BJ (cell line): ENCODE measurements at places on chromosomes 3 and 15. TPM values are rescaled to one million over a fixed set of nuclear protein-coding genes. Genes with fewer than 3 reads are reported as not detected.
A peak's percentile ranks its signal among the peaks of the same experiment; 100 is the strongest.

DNA sequence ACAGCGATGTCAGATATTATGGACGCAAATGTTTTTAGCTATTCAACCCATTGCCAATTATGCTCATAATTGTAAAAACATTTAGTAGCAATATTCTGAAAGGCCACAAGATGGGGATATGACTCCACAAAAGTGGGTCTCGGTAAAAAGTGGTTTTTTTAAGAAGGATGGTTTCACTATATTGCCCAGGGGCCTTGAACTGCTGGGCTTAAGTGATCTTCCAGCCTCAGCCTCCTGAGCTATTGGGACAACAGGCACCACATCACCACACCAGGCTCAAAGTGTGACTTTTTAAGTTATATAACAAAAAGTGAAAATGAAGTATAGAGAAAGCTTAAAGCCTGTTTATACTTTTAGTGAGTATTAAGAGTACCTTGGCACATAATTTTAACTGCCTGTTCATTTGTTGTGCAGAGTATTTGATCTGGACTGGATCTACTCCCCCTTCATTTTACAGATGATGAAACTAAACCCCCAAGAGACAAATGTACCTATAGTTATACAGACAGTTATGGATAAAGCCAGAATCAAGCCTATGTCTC, 9.4 kb downstream of the NAA50 start:
- DNase-seq: no peak

Gene SELENOT
- polyA plus RNA-seq: 321 and 541 TPM in 2 replicates

DNA sequence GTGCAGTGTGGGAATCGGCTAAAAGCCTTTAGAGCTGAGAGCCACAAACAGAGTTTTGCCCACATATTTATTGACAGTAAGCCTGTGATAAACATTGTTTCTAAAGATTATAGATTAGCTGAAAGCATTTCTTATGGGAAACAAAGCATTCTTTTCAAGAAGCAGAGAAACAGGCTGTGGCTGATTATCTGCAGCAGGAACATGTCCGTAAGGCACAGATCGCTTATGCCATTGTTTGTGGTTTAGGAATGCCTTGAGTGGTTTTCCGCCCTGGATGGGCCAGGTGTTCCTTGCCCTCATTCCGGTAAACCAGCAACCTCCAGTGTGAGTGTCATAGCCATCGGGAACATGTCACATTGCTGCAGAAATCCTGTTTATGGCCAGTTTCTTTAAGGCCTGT, 12.5 kb downstream of the XYLB start:
- DNase-seq: no peak

Gene ROPN1B
- polyA plus RNA-seq: not detected in 2 replicates

Gene STRA6
- polyA plus RNA-seq: 8.9 and 10.9 TPM in 2 replicates

GRCh38 chr15:33089878-33090757, 104.4 kb downstream of the FMN1 start:
- DNase-seq: no peak

GRCh38 chr15:59255680-59256336, 49.2 kb downstream of the LDHAL6B start:
- DNase-seq: no peak

Gene CNTN4
- polyA plus RNA-seq: not detected in 2 replicates

DNA sequence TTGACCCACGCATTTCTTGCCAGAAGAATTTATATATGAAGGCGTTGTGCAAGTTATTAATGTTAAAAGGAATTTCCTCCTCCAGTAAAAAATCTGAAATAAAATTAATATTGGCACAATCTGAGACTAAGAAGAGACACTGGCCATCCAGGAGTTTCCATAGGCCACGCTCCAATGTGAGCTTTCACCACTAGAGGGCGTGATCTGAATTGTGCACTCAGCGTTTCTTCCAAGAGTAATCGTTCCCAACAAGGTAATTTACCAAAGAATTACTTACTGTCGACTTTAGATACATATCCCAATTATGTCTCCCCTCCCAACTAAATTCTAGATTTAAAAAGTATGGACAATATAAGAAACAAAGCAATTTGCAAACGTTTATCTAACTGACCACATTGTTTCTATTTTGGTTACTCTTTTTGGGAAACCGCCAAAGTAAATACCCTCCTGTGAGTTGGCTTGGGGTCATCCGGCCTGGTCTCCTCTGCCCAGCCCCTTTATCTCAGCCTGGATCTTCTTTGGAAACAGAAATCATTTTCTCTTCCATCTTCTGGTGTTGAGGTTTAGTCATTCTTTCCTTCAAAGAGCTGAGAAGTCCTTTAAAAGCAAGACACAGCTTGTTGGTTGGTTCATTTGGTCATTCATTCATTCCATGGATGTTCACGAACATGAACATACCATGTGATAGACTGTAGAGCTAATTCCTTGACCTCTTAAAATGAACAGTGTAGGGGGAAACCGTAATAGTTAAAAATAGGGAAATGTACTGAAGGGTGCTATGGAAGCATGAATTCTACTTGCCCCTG, 26.2 kb downstream of the POLR2M start:
- DNase-seq: no peak

- no peak for DNase-seq
These were observed 601.4 kb downstream of the CADM2 start for GRCh38 chr3:85560088-85560785.

DNA sequence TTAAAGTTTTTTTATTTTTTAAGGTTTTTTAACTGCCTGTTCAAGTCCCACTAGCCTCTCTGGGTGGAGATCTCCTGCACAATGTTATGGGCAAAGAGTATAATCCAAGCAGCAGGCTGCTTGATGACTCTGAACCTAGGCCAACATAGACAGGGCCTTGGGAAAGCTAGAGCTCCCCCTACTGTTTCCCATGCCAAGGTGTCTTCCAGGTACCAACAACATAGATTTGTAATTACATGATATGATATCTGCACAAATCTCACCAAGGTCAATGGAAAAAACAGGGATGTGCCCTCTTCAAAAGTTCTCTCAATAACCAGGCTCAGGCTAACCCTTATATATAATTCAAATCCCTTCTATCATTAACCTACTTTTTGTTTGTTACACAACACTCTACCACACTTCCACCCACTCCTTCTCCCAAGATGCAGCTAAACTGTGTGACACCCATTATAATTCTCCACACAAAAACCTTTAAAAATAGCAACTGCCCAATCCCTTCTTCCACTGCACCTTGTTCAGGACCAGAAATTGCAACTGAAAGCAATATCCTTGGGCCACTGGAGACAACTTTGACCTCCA, 43.8 kb downstream of the RBM15B start:
- no peak for DNase-seq

DNA sequence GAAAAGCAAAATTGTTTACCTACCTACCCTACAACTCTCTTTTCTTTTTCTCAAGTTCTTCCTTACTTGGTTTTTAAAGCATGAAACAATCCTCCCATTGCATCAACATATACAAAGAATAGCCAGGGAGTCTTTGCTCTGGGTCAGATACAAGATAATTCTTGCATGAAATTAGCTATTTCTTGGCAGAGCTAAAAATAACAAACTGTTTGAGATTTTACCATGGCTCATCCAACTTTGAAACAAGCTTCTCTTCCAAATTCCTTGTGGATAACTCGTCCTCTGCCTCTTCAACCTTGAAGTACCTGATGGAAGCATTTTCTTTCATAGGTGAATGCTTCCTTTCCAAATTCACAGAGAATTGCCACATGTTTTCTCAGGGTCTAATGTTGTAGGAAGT, 9.2 kb upstream of the CBLB start:
- DNase-seq: no peak

Gene FETUB
- not detected in 2 replicates for polyA plus RNA-seq

DNA sequence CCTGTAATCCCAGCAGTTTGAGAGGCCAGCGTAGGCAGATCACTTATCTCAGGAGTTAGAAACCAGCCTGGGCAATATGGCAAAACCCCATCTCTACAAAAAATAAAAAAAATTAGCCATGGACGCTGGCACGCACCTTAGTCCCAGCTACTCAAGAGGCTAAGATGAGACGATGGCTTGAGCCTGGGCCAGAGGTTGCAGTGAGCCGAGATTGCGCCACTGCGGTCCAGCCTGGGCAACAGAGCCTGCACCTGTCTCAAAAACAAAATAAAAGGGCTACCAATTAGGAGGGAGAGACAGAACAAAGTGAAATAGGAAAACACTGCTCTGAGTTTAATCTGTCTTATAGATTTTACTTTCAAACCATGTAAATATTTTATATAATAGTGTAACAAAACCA, 33.8 kb downstream of the MSL2 start:
- no peak for DNase-seq

GRCh38 chr3:72311425-72311824, 526.5 kb upstream of the PROK2 start:
- DNase-seq: no peak

DNA sequence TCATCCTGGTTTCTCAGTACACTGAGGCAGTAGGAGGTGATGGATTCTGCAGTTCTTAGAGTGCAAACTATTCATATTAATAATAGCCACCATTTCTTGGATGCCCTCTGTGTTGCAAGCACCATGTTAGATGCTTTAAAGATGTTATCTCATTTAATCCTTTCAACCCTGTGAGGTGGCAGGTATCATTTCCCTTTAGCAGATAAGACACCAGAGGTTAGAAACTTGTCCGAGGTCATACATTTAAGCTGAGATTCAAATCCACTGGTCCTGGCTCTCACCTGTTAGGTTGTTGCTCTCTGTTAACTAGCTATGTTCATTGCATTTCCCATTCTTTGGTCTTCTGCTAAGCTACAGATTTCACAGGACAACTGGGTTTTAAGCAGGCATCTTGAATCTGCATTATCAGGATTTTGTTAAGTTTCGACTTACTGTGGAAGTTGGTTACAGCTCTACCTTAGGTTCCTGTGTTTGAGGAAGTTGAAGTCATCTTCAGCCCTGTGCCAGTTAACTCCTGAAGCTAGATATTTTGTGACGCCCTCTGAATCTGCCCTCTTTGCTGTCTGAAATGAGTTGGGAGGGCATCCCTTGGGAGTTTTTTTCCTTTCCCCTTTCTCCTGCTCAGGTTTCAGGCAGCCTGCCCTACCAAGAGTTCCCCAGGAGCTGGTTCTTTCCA, 6.4 kb downstream of the PDE8A start:
- DNase-seq: no peak

- DNase-seq: no peak
These were observed 57.6 kb upstream of the TNFSF10 start for GRCh38 chr3:172580680-172581401.

GRCh38 chr3:51519848-51520247, 18.7 kb upstream of the RAD54L2 start:
- no peak for DNase-seq

DNA sequence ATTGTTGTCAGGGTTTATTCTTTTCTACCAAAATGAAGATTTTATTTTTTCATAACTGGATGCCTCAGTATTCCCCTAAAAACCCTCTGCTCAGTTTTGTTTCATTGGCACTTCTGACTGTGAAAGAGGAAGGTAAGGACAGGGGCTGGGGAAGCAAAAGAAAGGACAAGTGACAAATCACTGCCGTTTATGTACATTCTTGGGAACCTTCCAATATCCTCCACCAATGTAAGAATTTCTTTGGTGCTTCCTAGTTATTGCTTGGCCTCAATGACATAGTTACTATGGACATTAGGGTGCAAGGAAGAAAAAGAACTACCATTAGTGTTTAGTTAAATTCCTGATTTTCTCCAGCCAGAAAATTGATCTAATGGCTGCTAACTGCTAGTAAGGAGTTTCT, 131.0 kb upstream of the C15orf61 start:
- no peak for DNase-seq

DNA sequence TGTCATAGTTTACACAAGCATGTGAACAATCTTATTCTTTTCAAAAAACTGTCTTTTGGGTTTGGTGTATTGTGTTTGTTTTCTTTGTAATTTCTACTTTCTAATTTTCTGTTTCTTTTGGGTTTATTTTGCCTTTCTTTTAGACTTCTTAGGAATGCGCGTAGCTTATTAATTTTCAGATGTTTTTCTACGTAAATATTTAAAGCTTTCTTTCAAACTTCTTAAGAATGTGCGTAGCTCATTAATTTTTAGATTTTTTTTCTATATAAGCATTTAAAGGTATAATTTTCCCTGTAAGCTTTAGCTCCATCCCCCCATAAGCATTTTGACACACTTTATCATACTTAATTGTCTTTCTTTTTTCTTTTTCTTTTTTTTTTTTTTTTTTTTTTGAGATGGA, 55.2 kb downstream of the RAD54L2 start:
- DNase-seq: no peak

DNA sequence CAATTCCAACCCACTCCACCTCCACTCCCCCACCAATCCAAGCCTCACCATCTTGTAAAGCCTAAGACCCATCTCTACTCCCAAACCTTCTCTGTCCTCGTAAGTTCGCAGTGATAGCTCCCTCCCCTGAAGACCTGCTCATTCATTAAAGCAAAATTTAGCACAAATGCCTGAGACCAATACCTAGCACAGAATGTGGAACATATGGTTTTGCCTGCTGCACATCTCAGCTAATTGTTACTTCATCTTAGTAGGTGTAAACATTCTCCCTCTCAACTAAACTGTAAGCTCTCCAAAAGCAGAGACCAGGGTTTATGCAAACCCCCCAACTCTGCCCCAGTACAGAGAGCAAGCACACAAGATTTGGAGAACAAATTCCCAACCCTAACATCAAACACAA, 20.5 kb downstream of the DCLK3 start:
- no peak for DNase-seq

DNA sequence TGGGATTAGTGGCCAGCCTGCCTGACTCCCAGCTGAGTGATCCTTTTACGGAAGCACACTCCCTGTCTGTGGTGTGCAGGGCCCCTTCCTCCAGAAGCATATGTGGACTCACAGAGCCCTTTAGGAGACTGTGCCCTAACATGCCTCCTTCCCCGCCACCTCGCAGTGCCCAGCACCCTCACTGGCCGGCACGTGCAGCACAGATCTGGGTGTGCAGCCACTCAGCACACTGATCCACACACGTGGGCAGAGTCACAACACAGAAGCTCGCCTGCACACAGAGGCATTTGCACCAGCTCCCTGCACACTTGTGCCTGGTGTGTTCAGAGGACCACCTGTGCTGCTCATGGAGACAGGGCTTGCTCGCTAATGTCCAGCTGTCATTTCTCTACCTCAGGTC, 23.6 kb upstream of the CSPG4 start:
- DNase-seq: no peak

- DNase-seq: peak; percentile 4
These were observed 258.8 kb downstream of the PLOD2 start for GRCh38 chr3:145902166-145902565.

DNA sequence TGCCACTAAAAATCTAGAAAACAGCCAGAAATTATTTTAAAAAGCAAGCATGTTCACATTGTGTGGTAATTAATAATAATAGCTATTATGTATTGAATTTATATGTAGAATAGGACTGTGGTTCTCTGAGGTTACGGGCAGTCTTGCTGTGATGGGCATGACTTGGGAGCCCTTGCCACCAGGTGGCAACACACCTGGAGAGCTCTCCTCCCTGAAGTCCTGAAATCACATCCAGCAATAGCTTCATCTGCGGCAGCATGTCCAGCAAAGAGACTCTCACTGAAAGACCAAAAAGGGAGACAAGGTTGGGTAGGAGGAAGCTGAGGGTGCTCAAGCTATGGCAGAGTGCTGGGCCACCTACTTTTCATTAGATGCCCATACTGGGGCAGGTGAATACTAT, 206.8 kb upstream of the IL12A start:
- no peak for DNase-seq

- no peak for DNase-seq
These were observed 448 bp upstream of the RNF7 start for GRCh38 chr3:141737678-141738021.
